ENCODE measurements at places on chromosomes 7 and 10.

- DNase-seq: no peak
These were observed 291.7 kb upstream of the HABP2 start for GRCh38 chr10:113261161-113261560.

GRCh38 chr10:16381083-16381482 lies 55.7 kb upstream of the PTER start:
- no peak for DNase-seq

GRCh38 chr10:93392121-93392520 lies 90.0 kb downstream of the MYOF start:
- no peak for DNase-seq

DNA sequence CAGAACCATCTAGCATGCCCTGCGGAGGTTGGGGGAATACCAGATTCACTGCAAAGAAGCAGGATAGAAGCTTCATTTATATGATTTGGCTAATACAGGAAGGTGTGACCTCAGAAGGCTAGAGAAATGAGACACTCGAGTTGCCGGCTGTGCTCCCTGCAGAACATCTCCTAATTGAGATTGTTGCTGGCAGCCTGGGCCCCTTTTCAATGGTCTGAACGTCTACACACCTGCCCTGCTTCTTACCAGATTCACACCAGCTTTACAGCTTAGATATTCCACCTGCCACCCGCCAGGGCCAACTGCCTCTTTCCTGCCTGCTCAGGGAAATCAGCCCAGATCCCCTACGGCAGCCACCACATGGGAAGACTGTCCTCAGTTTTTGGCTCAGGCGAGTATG lies 475.3 kb upstream of the AUTS2 start:
- DNase-seq: no peak

- no peak for DNase-seq
These were observed 48.3 kb downstream of the SLC37A3 start for GRCh38 chr7:140350056-140350455.

DNA sequence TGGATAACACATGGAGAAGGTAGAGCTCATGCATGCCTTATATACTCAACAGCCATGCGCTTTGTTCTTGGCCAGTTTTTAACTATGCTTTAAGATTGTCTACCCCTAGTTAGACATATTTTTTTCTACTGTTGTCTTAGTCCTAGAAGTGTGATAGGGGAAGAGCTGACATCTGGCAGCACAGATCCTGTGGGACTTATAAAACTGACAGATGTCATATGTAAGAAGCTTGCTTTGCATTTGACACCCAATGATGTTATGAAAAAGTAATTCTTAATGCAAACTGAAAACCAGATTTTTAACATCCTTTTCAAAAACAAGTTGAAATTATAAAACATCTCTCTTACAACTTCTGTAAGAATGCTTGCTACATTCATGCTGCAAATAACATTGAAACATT lies 715.9 kb upstream of the LRRN3 start:
- no peak for DNase-seq

- DNase-seq: no peak
These were observed 20.0 kb downstream of the TMEM106B start for GRCh38 chr7:12231097-12231496.

GRCh38 chr7:95593343-95593742 lies 3.0 kb downstream of the PDK4 start:
- no peak for DNase-seq
